ENCODE measurements at places on chromosomes 7 and 10.

- no peak for DNase-seq
These were observed 48.4 kb downstream of the DAGLB start for GRCh38 chr7:6399351-6399750.

GRCh38 chr10:73136627-73137026, 26.4 kb downstream of the NUDT13 start:
- no peak for DNase-seq

DNA sequence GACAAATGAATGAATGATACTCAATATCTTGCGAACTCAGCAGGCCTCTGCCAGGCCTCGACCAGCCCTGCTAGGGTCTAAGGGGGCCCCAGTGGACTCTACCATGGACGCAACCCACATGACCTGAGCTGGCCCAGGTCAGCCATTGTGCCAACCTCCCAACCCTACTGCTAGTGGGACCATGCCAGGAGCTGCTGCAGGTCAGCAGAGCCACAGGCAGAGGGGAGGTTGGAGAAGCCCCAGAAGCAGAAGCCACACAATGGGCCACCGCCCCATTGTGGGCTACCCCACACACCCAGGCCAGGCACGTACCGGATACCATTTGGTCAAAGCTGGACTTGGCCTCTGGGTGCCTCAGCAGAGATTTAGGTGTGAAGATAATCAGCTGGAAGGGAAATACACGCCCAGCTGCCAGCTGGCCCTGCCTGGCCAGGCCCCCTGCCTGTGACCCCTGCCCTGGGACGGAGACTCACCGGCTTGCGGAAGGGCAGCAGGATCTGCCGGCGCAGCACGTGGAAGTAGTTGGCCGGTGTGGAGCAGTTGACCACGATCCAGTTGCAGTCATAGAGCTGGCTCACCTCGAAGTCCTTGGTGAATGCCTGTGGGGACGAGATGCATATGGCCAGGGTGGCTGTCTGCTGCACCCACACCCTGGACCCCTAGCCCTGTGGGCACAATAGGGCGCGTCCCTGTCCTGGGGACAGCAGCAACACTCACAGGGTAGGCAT, 24.5 kb downstream of the OGDHL start:
- no peak for DNase-seq

GRCh38 chr10:110344622-110345021, 39.9 kb upstream of the SMNDC1 start:
- DNase-seq, result no peak

- no peak for DNase-seq
These were observed 85.9 kb upstream of the TRIM24 start for GRCh38 chr7:138374119-138374693.

- peak; percentile 93 for DNase-seq
These were observed 95.0 kb upstream of the AGBL3 start for GRCh38 chr7:134891262-134891695.

- DNase-seq, result no peak
These were observed 83.0 kb downstream of the ZNF365 start for GRCh38 chr10:62457196-62457595.

GRCh38 chr10:5553400-5554170, 28.8 kb downstream of the CALML3 start:
- no peak for DNase-seq

- DNase-seq, result no peak
These were observed 339.7 kb downstream of the PTPRN2 start for GRCh38 chr7:158247758-158248487.

DNA sequence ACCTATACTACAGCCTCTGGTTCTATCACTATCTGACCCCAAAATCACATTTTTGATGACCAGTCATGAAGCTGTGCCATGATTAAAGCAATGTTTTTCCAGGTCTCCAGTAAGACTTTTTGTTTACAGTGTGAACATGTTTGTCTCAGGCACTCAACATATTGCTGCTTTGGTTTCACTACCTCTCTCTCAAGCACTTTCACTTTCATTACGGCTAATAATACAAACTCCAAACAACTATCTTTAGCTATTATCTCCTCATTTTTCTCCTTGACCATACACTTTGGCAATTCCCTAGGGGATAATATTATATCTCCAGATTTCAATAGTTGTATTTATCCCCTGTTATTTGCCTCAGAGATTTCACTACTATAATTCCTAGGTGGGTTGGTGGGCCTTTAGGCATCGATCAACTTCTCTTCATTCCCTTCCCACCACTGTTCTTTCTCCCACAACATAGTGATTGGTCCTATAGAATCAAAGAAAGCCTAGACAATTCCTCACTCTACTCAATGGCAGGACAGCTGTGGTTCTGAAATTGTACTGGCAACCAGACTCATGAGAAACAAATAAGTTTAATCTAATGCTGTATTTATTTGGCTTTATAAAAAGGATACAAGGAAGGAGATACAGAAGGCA, 261.4 kb upstream of the ZWINT start:
- DNase-seq, result no peak

DNA sequence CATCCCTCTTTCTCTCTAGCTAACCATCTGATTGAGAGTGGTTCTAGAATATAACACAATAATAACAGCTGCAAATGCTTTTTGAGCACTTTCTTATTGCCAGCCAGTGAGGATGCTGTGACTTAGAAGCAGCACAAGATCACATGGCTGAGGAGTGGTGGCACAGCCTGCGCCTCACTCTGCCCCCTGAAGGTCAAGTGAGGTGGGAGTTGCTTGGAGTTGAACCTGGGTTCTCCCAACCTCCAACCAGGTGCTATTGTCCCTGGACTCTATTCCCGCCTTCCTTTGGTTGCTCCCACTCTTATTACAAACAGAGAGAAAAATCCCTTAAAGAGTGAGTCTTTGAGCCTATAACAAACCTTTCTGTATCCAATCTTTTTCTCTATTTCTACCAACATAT, 280.3 kb upstream of the PODXL start:
- no peak for DNase-seq

- DNase-seq, result no peak
These were observed 108.1 kb upstream of the PCDH15 start for GRCh38 chr10:54909165-54909564.

DNA sequence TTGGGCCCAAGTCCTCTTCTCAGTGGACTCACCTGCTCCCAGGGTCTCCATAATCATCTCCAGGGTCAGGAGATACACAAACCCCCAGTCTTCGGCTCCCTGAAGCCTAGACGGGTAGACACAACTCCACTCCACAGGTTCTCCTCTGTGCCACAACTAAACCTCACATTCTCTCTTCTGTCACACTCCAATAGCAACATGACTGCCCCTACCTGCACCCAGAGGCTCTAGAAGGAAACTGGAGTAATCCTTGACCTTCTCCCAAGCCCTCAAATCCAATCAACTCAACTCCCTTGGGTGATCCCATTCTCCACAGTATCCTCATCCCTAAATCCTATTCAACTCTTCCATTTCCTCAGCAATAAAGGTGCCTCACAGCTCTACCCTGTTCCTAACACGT, 16.2 kb downstream of the HNRNPF start:
- no peak for DNase-seq

- no peak for DNase-seq
These were observed 664 bp upstream of the C10orf88 start for GRCh38 chr10:122954731-122955050.

DNA sequence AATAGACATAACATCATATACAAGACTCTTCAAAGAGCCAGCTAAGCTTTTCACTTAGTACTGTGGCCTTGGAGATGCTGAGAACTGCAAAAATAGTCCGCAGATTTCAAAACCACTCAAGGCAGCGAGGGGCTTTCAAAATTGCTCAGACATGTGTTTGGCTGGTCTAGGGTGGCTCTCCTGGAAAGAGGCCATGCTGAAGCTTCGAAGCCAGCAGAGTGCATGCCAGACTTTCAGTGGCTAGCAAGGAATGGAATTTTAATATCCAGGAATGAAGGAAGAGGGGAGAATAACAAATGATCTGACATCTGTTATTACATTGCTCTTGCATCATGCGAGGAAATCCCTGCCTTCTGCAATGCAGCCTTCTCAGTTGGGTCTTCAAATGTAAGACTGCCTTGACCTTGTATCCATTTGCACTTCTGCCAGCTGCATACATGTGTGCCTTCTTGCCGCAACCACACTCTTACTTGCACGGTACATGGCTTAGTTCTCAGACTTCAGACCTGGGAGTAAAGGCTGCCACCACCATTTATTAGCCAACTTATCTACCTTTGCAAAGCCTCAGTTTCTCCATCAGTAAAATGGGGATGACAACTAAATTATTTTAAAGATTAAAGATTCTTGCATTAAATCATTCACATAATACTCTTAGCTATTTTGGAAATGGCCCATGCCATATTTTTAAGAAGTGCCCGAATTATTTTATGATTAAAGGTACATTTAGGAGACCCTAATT, 55.9 kb downstream of the ITIH5 start:
- DNase-seq, result peak; percentile 50

- no peak for DNase-seq
These were observed 103.7 kb downstream of the TRIM24 start for GRCh38 chr7:138563808-138564207.

DNA sequence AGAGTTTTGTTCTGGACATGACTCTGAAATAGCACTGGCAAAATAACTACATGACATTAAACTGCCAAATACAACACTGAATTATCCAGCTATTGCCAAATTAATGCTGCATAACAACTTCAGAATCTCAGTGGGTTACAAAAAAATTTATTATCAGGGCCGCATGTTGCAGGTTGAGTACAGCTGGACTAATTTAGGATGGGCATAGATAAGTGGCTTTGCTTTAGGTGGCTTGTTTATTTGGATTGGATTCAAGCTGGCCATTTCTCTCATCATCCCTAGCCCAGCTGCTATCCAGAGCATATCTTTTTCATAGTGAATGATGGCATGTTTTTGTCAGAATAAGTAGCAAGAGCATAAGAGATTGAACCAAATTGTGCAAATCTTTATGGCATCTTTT, 1277.1 kb downstream of the REEP3 start:
- no peak for DNase-seq

DNA sequence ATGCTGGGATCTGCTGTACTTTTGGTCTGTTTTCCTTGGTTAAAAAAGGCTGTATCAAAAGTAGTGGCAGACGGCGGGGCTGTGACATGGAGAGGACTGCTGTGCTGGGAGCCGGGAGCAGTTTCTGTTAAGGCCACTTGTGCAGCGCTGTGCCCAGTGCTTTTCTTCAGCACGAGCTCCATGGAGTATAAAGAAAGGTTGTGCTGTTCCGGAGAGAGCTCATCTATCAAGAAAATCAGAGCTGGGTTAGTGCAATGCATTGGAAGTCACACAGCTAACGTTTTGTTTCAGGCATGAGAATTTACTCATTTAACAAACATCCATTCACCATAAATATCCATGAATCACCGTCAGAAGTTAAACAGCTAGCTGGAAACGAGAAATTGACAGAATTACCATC, 62.0 kb downstream of the KIAA1549 start:
- no peak for DNase-seq

- DNase-seq, result no peak
These were observed 32.4 kb downstream of the MBL2 start for GRCh38 chr10:52740155-52740549.

- DNase-seq, result no peak
These were observed 89.5 kb downstream of the VWDE start for GRCh38 chr7:12314199-12314598.

DNA sequence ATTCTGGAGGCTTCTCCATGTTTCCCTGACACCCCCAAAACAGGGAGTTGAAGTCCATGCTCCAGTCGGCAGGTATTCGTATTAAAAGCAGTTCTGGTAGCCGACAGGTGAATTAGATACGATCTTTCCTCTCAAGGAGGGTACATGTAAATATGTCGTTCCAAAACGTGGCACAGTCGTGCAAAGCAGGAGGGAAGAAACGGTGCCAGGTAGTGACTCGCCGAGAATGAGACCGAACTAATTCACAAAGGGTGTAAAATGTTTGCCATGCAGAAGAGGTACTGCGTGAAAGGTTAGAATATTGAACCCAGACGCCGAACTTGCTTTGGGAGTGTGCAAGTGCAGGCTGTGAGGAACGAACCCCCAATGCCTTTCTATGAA, 483 bp downstream of the EDRF1 start:
- DNase-seq, result no peak

GRCh38 chr7:69700331-69700730, 102.1 kb downstream of the AUTS2 start:
- DNase-seq, result no peak

DNA sequence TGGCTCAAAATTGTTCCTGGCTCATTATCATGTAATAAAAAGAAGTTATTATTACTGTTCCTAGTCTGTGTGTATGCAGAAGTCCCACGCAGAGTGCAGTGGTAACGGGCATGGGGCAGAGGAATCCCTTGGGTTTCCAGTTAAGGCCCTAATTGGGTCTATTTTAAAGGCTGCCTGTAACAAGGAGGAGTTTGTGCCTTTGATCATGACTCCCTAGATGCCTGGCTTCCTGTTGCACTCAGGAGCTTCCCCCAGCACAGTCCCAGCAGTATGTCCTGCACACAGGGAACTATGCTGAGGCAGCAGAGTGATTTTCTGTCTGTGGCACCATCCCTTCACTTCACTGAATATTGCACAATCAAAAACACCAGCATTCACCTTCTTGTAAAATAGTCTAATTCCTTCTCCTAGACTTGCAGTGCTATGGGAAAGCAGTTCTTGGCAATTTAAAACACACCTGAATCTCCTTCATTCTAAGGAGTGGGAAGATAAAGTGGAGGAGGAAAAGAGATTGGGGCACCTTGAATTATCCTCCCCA, 22.9 kb downstream of the SORCS1 start:
- DNase-seq, result peak; percentile 81

GRCh38 chr7:33716581-33717477, 188.5 kb upstream of the BMPER start:
- peak; percentile 77 for DNase-seq

DNA sequence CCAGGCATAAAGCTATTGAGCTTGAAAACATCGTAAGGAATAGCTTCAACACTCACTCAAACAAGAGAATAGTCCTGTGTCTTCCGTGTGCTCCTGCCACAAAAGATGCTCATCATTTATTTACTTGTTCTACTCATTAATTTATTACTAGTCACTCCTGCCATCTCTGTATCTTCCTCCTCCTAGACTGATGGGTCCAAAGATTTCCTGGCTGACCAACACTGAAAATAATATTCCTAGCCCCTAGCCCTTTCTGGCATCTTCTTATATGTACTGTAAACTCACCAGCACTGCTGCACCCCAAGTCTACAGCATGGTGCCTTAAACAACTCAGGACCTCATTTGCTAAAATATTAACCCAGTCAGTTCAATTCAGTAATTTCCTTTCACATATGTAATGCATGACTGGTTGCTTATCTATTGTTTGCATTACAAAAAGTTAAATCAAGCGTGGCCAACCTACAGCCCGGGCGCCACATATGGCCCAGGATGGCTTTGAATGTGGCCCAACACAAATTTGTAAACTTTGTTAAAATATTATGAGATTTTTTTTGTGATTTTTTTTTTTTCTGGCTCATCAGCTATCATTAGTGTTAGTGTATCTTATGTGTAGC, 86.7 kb upstream of the GSDME start:
- DNase-seq, result no peak

All from brain (organoid and tissue), 16 donors.